ENCODE measurements at places on chromosomes 2 and 18.

- DNase-seq = no peak
Measured at GRCh38 chr2:126614524-126615227, 41.3 kb upstream of the GYPC start.

GRCh38 chr2:108924580-108925251 is 64.3 kb downstream of the EDAR start:
- DNase-seq = no peak

DNA sequence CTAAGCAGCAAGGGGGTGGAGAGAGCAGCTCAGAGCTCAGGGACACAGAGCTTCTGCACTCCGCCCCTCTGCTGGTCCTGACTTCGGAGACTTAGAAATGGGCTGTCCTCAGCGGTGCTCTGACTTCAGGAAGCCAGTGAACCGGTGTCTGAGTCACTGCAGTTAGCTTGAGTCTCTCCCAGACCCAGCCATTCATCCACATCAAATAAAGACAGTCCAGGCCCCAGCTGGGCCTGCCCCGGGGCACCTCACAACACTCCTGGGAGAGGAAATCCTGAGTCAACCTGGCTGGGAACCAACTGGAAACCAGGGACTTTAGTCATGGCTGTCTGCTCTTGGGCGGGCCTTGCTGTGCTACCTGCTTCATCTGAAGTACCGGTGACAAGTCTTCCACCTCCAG is 5.4 kb upstream of the ITGB6 start:
- DNase-seq = no peak

DNA sequence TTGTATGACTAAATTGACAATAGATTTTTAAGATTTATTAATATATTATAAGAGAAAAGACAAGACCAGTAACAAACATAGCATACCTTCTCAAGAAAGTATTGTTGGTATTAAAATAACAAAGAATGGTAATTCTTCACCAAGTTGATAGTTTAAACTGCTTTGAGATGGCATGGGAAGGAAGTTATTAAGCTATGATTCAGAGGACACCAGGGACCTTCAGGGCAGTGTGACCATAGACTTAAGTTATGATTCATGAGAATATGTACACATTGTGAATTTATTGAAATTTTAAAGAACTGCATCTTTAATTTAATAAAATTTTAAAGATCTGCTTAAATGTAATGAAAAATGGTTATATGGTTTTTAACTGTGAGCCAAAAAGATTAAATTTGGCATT is 205.7 kb downstream of the DSEL start:
- no peak for DNase-seq

GRCh38 chr2:84833481-84834150 is 47.3 kb downstream of the TRABD2A start:
- DNase-seq = no peak

DNA sequence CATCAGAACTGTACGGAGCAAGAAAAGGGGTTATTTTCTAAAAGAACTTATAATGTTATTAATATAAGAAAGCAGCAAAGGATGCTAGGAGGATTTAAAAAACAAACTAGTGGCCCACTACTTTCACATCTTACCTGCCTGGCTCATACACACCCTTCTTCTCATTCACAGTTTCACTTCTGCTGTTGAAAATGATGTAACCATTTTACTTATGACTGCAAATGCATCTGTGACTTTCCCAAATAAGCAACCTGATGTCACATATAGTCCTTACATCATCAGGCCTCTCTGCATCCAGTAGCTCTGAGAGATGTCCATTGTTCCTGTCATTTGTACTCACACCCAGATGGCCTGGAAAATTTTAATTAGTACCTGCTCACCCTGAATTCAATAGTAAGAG is 101.8 kb upstream of the MYO3B start:
- no peak for DNase-seq

- no peak for DNase-seq
Measured at GRCh38 chr2:175009917-175010621, 4.9 kb upstream of the CHN1 start.

GRCh38 chr2:31075431-31075830 is 62.8 kb downstream of the GALNT14 start:
- DNase-seq = no peak

DNA sequence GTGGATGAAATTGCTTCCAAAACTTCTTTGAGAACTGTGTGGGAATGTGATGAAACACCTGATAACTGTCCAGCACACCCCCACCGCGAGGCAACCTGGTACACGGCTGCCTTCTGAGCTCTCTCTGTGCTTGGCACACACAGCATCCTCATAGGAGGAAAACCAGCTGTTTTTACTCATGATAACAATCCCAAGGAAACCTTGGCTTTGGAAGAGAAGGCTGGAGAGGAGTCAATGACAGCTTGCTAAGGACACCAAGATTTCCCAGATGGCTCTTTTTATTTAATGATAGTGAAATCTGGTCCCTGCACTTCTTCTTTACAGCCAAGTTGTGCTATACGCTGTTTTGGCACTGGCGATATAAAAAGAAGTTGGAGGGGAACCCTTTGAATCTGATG is 232.5 kb upstream of the FN1 start:
- no peak for DNase-seq

GRCh38 chr2:20181761-20182160 is 43.2 kb downstream of the SDC1 start:
- DNase-seq = no peak

GRCh38 chr2:53848062-53848461 is 11.7 kb downstream of the GPR75 start:
- DNase-seq = no peak

DNA sequence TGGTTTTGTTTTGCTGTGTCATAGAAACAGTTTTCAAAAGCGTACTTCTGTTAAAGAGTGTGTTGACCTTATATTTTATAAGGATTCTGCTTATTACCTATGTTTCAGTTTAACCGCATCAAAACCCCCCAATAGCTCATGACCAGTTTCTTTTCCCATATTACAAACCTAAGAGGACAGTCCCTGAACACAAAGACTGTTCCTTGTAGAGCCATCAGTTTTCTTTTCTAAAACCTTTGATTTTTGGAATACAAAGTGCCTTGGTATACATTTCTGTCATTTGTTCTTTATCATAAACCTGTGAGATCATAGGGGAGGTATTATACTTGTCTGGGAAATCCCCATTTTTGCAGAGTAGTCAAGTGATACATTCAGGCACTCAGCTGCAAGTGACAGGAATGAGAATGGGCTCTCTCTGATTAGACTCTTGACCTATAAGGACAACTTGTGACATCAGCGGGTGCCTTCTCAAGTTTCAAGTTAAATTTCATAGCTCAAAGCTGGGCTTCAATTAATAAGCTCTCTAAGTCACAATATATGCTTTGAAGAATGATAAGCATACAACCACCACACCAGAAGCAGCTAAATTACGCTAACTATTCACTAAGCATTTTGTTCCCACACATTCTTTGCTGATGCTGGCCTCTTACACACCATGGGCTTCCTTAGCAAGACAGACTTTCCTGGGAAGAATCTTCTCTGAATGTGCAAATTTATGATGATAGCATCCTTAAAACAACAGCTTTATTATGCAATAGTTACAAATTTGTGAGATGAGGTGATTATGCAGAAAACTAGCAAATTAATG is 97.5 kb upstream of the CD302 start:
- DNase-seq = peak; percentile 31

- peak; percentile 67 for DNase-seq
Measured at GRCh38 chr2:110869472-110870446, 137.4 kb downstream of the ACOXL start.

GRCh38 chr2:73163483-73164367 is 38.6 kb upstream of the NOTO start:
- DNase-seq = peak; percentile 15

GRCh38 chr2:39435234-39435633 is 1.9 kb downstream of the MAP4K3 start:
- DNase-seq = no peak

- DNase-seq = peak; percentile 3
Measured at GRCh38 chr2:75142081-75142480, 57.2 kb downstream of the TACR1 start.

GRCh38 chr2:11213090-11213638 is 57.9 kb downstream of the SLC66A3 start:
- DNase-seq = no peak

DNA sequence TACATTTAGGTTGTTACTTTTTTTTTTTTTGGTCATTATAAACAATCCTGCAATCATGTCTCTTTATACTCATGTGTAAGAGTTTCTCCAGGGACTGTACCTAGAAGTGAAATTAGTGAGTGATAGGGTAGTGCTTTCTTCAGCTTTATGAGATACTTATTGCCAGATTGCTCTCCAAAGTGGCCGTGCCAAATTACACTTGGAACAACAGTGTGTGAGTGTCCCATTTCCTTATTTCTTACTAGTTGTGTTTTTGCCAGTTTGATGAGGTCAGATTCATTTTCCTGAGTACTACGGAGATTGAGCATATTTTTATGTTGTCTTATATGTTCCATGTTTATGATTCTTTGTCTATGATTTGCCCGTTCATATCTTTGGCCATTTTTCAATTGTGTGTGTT is 39.2 kb downstream of the GALNT1 start:
- DNase-seq = no peak

GRCh38 chr2:74856599-74856998 is 22.7 kb downstream of the HK2 start:
- DNase-seq = no peak

DNA sequence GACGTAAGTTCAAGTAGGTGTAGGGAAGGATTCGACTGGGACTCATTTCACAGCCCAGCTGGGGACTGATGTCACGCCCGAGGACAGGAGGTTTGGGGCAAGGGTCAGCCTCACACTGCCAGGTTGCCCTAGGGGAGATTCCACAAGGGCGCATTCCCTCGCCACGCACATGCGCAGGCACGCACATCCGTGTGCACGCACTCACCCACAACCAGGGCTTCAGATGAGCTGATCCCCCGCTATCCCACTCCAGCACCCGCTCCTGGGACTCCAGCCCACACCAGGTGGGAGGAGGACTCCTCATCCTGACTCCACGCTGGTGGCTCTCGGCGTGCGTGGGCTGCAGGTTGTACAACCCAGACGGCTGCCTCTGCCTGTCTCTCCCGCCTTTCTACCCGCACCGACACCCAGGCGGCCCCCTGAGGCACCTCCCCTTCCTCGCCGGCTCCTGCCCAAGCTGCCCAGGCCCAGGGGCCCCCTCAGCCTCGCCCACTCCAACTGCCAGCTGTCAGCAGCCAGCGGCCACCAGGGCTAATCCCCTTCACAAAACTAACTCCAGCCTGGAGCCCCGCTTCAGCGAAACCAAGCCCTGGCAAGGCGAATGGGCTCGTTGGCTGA is 47.8 kb upstream of the FOSL2 start:
- no peak for DNase-seq

GRCh38 chr2:126777620-126777978 is 121.1 kb upstream of the TEX51 start:
- no peak for DNase-seq

DNA sequence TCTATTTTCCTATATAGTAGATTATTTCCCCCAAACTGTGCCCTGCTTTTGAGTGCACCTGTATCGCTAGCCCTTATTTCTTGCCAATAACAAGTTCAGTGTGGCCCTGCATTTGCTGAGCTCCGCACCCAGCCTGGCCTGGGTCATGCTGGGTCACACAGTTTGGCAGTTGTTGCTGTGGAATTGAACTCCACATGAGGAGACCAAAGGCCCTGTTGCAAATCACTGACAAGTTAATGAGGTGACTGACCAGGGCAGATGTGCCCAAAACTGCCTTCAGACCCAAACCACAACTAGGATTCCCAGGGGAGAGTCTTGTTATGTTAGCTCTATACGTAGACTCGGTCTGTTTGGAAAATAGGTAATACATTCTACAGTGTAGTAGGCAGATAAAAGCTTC is 31.0 kb downstream of the COL4A4 start:
- DNase-seq = no peak

DNA sequence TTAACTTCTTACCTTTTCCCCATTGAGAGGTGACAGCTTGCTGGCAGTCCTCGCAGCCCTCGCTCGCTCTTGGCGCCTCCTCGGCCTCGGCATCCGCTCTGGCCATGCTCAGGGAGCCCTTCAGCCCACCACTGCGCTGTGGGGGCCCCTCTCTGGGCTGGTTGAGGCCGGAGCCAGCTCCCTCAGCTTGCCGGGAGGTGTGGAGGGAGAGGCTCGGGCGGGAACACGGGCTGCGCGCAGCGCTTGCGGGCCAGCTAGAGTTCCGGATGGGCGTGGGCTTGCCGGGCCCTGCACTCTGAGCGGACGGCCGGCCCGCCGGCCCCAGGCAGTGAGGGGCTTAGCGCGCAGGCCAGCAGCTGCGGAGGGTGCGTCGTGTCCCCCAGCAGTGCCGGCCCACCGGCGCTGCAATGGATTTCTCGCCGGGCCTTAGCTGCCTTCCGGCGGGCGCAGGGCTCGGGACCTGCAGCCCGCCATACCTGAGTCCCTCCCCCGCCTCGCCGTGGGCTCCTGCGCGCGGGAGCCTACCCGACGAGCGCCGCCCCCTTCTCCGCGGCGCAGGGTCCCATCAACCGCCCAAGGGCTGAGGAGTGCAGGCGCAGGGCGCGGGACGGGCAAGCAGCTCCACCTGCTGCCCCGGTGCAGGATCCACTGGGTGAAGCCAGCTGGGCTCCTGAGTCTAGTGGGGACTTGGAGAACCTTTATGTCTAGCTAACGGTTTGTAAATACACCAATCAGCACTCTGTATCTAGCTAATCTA is 335.0 kb downstream of the CBLN2 start:
- DNase-seq = no peak

DNA sequence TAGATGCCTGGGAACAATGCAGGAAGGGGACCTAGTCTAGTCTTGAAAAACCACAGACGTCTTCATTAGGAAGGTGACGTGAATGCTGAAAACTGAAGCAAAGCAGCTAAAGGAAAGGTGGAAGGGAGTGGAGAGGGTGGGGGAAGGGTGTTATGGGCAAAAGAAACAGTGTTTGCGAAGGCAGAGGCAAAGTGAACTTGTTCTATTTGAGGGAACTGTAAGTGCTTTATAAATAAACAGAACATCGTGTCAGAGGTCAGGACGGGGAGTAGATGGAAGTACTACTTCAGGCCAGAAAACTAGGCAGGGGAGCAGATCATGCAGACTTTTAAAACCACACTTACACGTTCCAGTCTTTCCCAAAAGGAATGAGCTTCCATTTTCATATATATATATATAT is 57.8 kb downstream of the FASTKD2 start:
- no peak for DNase-seq

DNA sequence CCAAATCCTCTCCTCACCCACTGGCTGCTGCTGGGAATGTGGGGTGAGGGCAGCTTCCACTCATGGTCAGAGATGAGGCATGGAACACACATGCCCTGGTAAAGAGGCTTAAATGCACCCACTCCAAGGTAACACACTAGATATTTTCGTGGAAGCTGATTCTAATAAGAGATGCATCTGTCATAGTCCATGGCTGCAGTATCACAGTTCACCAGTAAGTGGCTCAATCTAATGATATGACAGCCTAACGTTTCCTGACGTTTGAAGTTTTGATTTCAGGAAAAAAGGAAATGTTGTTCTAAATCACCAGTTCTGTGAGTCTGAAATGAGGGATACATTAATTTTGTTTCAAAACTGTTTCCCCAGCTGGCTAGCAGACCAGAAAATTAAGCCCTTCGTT is 38.2 kb downstream of the LCT start:
- DNase-seq = no peak

- DNase-seq = no peak
Measured at GRCh38 chr18:56789004-56789888, 138.1 kb downstream of the WDR7 start.

GRCh38 chr2:30731706-30732105 is 75.5 kb downstream of the CAPN13 start:
- DNase-seq = no peak

Measured in NCI-H2029 treated with DMSO at 0.1 percent for 48 hours (cell line).